ENCODE measurements at places on chromosomes 3 and 15.

DNA sequence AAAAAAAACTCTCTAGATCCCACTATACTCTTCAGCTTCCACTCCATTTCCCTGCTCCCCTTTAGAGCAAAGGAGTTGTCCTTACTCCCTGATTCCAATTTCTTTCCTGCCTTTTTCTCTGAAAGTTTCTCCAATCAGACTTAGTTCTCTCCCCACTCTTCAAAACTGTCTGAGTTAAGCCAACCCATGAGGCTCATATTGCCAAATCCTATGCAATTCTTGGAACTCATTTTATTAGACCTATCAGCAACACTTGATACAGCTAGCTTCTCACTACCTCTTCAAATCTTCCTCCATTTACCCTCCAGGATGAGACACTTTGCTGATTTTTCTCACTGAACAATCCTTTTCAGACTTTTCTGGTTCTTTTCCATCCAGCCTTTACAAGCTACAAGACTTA lies 233.1 kb downstream of the THRB start:
- DNase-seq = no peak

DNA sequence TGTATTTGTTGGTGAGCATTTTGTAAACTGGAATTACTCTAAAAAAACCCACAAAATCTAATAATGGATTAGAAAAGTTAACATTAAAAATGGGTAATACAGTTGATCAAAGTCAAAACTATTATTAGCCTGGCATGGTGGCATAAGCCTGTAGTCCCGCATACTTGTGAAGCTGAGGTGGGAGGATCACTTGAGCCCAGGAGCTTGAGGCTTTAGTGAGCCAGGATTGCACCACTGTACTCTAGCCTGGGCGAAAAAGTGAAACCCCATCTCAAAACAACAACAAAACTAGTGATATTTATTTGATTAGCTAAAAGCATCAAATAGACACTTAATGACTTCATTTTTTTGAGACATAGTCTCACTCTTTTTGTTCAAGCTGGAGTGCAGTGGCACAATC lies 3.6 kb downstream of the SNX1 start:
- DNase-seq = no peak

DNA sequence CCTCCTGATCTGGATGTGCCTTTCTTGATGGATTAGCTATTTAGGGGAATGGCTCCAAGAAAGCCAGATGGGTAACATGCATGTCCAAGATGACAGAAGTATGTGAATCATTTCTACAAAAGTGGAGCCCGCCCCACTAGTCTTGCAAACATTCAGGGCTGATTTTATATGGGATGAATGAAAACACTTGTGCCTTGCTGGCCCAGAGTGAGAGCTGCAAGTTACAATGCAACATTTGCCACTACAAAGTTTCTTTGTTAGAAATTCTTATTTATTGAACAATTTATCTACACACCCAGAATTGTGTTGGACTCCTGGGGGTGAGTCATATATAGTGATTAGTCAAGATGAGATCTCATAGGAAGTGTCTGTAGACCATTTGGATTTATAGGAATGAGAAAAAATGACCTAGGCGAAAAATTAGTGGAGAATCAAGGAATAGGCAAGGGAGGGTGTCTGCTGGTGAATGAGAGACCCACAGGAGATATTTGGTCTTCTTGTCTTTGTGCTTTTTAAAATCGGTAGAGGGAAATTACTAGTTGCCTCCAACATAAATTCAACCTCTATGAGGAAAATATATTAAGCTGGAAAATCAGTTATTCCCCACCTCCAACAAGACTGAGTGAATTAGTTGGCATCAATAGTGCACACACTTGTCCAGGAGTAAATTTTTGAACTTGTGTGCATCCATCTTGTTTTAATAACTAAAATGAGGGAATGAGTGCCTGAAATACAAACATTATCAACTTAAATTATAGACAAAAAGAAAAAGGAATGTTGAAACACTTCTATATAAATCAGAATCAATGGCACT lies 53.5 kb upstream of the DCBLD2 start:
- DNase-seq = no peak

DNA sequence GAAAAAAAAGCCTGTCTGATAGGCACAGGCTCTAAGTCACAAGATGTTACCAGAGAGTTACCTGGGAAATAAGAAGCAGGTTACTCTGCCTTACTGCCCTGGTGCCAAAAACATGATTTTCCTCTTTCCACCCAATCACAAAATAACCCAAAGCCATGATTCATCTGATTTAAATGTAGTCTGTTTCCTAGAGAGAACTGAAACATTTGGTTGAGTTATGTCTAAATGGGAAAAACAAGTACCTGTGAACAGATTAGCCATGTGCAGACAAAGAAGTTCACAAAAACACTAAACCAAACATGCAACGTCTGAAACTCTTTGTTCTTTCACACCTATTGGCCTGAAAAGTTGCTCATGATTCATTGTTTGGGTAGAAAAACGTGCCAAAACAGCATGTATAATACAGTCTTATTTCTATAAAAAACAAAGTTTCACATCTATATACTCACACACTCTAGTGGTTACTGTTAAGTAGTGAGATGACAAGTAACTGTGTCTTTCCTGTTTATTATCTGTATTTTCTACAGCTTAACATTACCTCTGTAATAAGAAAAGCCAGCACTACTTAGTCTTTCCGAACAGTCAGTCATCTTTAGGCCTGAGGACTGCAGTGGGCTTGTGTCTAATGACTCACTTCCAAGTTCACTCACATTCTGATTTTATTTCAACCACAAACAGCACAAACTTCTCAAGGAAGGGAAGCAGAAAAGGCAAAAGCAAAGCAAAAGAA lies 30.2 kb downstream of the FAM174B start:
- DNase-seq = no peak

- DNase-seq = no peak
Observed at GRCh38 chr3:156782921-156783320, 43.2 kb upstream of the LEKR1 start.

DNA sequence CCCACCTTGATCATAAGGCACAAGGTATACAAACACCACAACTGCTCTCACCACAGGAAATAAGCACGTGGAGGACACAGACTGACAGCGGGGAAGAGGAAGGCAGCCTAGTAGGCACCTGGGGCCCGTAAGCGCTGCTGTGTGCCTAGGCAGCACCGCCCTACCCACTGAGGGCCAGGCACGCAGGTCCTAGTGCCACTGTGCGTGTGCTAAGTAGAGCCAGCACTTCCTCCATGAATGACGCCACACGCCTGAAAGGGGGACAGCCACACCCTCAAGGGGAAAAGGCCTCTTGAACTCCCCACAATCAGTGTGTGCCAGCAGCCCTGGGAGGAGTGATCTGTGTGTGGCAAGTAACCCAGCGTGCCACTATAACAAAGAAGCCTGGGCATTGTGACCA lies 73.0 kb downstream of the ATP1B3 start:
- no peak for DNase-seq

DNA sequence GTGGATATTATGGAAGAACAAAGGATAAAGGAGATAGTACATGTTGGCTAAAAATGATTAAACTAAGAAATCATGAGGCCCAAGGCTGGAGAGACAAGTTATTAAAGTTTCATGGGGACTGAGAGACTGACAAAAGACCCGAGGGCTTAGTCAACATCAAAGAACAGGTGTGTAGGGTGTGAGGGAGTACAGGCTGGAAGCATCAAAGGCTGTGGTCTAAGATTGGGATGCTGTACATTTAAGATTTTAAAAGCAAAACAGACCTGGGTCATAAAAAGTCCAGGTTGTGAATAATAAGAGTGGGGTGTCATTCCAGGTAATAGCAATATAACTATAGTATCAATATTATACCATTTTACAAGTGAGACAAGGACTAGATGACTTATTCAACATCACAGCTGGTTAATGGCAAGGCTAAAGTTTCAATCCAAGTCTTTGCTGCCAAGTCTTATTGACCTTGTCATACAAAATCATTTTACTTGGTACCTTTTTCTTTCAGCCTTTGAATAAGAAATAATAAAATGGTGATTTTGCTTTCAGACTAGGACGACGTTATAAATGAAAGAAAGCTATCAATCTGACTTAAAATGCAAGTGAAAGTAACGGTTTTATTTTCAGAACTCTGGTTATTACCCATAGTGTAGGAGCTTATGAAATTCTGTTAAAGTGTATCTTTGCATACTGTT lies 211.6 kb downstream of the TNIK start:
- DNase-seq = no peak

Measured in GM19239 (cell line).